ENCODE measurements at places on chromosomes 13 and 19. TPM values are rescaled to one million over a fixed set of nuclear protein-coding genes. Genes with fewer than 3 reads are reported as not detected.

- no peak overlapping the region for H3K27ac ChIP-seq
- no peak overlapping the region for H3K4me3 ChIP-seq
- H3K27me3 ChIP-seq: no peaks in the 10 kb centered on the region
- H3K36me3 ChIP-seq: no peaks in the 10 kb centered on the region
- H3K4me1 ChIP-seq: no peaks in the 10 kb centered on the region
Measured at GRCh38 chr13:26310003-26310402, 56.1 kb downstream of the CDK8 start.

Gene ZNF791
- 16.6 TPM for total RNA-seq

DNA sequence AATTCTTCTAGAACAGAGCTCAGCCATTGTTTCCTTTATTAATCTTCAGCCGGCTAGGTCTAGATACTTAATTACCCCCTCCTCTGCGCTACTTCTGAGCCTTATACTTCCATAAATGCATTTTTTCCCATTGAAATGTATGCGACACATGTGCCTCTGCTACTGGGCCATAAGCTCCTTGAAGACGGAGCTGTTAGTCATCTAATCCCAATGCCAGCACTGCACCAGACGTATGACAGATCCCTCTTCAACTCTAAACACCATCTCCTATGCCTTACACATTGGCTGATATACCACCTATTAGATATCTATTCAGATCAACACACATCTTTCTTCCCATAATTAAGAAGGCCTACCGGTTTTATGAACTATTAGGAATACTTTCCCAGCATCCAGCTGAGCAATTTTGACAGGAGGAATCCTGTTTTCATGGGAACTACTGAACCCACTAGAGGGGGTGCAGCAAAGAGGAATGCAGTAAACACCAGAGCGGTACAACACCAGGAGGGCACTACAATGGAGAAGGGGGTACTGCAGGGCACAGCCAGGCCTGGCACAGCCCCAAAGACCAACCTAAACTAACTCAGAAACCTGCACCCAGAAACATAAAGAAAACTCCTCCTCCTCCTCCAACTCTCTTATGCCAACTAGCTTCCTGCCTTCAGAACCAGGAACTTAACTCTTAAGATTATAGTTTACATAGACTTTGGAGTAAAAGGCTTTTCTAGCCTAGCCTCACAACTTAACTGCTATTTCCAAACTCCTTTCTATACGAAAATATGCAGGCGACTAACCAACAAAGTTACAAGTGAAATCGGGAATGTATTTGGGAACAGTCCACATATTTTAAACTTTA, 18.7 kb downstream of the STK24 start:
- H3K4me1 ChIP-seq: peaks cover 26% of the 10 kb centered on the region
- no peaks in the 10 kb centered on the region for H3K27me3 ChIP-seq
- H3K4me3 ChIP-seq: no peak overlapping the region
- peak overlapping the region; percentile 68 for H3K27ac ChIP-seq
- peak; percentile 51 for DNase-seq
- no peaks in the 10 kb centered on the region for H3K36me3 ChIP-seq

Gene CERS1
- total RNA-seq: 0.36 TPM

GRCh38 chr19:39705578-39706188, 1.4 kb downstream of the LGALS14 start:
- DNase-seq: no peak
- no peak overlapping the region for H3K4me3 ChIP-seq
- no peaks in the 10 kb centered on the region for H3K36me3 ChIP-seq
- peaks cover 2% of the 10 kb centered on the region for H3K27me3 ChIP-seq
- no peaks in the 10 kb centered on the region for H3K4me1 ChIP-seq

DNA sequence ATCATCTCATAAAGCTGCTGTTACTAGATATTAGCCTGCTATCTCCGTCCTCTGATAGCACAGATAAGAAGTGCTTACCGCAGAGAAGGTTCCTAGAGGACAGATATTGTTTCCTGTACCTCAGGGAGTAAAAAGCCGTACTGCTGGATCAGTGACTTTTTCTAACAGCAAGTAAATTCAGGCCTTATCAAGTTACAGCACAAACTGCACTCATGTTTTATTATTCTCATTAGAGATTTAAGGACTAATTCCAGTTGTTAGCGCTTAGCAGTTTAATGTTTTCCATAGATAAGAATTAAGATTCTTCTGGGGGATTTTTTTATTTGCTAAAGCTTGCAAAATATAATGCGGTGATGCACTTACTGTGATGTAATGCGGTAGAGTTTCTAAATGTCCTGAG, 119.0 kb upstream of the OBI1 start:
- H3K36me3 ChIP-seq: no peaks in the 10 kb centered on the region
- DNase-seq: no peak
- H3K27ac ChIP-seq: no peak overlapping the region
- H3K4me1 ChIP-seq: no peaks in the 10 kb centered on the region

GRCh38 chr19:8245869-8246835, 37.0 kb downstream of the CERS4 start:
- no peaks in the 10 kb centered on the region for H3K36me3 ChIP-seq
- no peaks in the 10 kb centered on the region for H3K27me3 ChIP-seq
- DNase-seq: peak; percentile 13
- peaks cover under 1% of the 10 kb centered on the region for H3K4me1 ChIP-seq
- H3K27ac ChIP-seq: no peak overlapping the region
- no peak overlapping the region for H3K4me3 ChIP-seq

Gene CAPN12
- not detected for total RNA-seq

- H3K4me3 ChIP-seq: peak within 1 kb of the TSS; percentile 98
- H3K4me1 ChIP-seq: peaks cover 33% of the 10 kb centered on the region
- peak; percentile 99 for DNase-seq
- peak within 1 kb of the TSS; percentile 96 for H3K27ac ChIP-seq
Measured at GRCh38 chr19:42217520-42218437, at the start of gene DEDD2. TSS of gene DEDD2 (minus strand) at chr19:42217677. CDS start at chr19:42217007, 670 bp downstream.

GRCh38 chr19:50925734-50926133, 14.5 kb upstream of the KLK4 start:
- DNase-seq: no peak
- H3K4me1 ChIP-seq: no peaks in the 10 kb centered on the region
- no peaks in the 10 kb centered on the region for H3K36me3 ChIP-seq
- H3K4me3 ChIP-seq: no peak overlapping the region
- H3K27ac ChIP-seq: no peak overlapping the region

DNA sequence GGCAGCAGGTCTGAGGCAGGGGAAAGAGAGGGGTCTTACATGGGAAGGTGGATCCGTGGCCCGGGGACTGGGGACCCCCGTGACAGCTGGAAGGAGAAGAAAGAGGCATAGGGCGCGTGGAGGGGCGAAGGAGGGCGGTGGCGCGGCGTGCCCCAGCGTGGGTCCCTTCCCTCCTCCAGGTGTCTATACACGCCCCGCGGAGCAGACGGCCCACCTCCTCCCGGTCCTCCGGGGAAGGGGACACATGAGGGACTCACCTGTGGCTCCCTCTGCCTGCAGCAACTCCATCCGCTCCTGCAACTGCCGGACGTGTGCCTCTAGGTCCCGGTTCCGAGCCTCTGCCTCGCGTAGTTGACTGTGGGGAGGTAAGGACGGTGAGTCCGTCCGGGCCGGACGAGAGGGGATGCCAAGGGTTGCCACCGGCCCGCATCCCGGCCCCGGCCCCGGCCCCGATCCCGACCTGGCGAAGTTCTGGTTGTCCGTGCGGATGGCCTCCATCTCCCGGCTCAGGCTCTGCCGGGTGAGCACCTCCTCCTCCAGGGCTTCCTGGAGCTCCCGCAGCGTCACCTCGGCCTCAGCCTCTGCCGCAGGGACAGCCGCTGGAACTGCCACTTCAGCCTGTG, 2.4 kb upstream of the SIX5 start:
- H3K4me1 ChIP-seq: peaks cover 17% of the 10 kb centered on the region
- no peak overlapping the region for H3K4me3 ChIP-seq
- H3K36me3 ChIP-seq: peaks cover 34% of the 10 kb centered on the region
- no peaks in the 10 kb centered on the region for H3K27me3 ChIP-seq
- no peak for DNase-seq
- no peak overlapping the region for H3K27ac ChIP-seq

DNA sequence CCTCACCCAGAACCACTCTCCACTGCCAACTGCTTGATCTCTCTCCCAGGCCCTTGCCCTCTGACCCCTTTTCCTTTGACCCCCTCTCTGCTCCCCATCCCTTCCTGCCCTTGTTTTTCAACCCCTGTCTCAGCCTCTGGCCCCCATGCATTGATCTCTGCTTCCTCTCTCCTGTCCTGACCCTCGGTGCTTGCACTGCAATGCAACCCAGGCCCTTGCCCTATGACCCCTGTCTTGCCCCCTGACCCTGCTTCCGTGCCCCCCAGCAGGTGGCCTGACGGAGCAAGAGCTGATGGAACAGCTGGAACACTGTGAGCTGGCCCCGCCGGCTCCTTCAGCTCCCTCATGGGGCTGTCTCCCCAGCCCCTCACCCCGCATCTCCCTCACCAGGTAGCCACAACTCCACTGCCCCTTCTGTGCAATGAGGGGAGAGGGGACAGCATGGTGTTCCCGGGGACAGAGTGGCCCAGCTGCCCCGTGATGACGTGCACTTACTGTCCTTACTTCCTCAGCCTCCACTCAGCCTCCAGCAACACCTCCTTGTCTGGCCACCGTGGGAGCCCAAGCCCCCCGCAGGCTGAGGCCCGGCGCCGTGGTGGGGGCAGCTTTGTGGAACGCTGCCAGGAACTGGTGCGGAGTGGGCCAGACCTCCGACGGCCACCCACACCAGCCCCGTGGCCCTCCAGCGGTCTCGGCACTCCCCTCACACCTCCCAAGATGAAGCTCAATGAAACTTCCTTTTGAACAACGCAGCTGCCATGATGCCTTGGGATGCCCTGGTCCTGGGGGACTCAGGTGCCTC, 10.5 kb upstream of the LTBP4 start:
- peaks cover 14% of the 10 kb centered on the region for H3K36me3 ChIP-seq
- H3K4me3 ChIP-seq: no peak overlapping the region
- H3K27ac ChIP-seq: no peak overlapping the region
- peaks cover 17% of the 10 kb centered on the region for H3K4me1 ChIP-seq
- no peaks in the 10 kb centered on the region for H3K27me3 ChIP-seq

Gene ZNF443
- total RNA-seq: 2.5 TPM

- H3K36me3 ChIP-seq: no peaks in the 10 kb centered on the region
- H3K27ac ChIP-seq: no peak overlapping the region
- no peaks in the 10 kb centered on the region for H3K4me1 ChIP-seq
- H3K4me3 ChIP-seq: no peak overlapping the region
- DNase-seq: no peak
- H3K27me3 ChIP-seq: no peaks in the 10 kb centered on the region
Measured at GRCh38 chr13:103302676-103303075, 236.5 kb upstream of the SLC10A2 start.

DNA sequence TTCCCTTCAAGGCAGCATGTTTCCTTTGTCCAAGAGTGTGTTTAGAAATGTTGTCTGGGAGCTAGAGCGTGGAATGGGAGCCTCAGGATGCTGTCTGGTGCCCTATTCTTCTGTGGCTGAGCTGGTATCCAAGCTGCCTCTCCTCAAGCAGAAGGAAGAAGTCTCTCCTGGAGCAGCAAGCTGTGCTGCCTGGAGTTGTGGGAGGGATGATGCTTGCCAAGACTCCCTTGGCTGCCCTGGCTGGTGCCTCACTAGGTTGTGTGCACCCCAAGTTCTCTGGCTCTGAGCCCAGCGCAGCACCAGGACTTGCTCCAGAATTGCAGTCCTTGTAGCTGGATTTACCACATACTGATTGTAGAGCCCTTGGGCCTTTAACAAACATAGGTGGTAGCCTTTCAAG, 4.7 kb upstream of the CYP4F3 start:
- H3K4me1 ChIP-seq: no peaks in the 10 kb centered on the region
- no peak for DNase-seq
- H3K27me3 ChIP-seq: no peaks in the 10 kb centered on the region
- H3K36me3 ChIP-seq: no peaks in the 10 kb centered on the region

DNA sequence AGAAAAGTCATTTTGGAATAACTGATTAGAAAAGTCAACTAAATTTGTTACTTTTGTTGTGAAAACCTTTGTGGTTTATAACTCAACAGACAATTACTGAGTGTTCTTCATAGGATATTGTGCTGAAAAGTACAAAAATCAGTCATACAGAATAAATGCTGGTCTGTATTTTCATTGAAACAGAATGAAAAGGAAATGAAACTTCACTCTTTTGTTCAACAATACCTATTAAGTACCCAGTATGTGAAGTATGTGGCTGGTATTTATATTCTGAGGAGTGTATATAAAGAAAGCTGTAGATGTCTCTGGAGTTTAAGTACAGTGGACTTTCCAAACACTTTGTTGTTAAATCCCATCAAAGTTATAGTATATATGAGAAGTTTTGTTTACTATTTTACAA, 828.4 kb upstream of the ATXN8OS start:
- H3K36me3 ChIP-seq: no peaks in the 10 kb centered on the region
- no peak overlapping the region for H3K4me3 ChIP-seq
- H3K27me3 ChIP-seq: no peaks in the 10 kb centered on the region
- DNase-seq: no peak

Data from osteoblast (primary cell).